Renal cortex interstitium (tissue), 15 donors: ENCODE measurements at places on chromosomes 5 and 9. TPM values are rescaled to one million over a fixed set of nuclear protein-coding genes. Genes with fewer than 3 reads are reported as not detected.

The IFNA4 gene
- not detected for polyA plus RNA-seq

DNA sequence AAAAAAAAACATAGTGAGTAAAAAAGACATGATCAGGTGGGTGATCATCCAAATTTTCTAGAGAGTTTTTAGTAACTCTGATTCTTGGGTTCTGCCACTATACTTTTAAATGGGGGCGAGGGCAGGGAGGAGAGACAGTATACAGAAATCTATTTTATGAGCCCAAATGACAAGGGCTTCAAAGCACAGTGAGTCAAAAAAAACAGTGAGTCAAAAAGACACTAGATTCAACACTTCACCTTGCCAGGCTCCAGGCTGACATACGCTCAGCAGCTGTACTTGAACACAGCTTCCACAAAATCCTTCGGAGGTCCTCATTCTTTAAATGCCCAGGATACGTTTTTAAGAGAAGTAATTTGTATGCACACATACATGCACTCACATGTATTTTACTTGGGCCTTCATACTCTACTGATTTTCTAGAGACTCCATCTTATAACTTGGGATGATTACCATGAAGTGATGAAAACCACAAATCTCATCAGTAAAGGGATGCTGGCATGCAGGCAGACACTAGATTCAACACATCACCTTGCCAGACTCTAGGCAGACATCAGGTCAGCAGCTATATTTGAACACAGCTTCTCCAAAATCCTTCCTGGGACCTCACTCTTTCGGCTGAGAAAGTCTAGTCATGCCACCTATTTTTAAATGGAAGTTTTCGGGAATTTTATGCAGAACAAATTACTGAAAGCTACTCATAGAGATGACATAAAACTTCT lies 28.8 kb downstream of the NR3C1 start:
- no peak for DNase-seq

- no peak for DNase-seq
Measured at GRCh38 chr5:10293907-10294662, 13.6 kb downstream of the CMBL start.

The GRM6 gene
- 0.69 TPM for polyA plus RNA-seq

GRCh38 chr9:137430723-137431415 lies 7.7 kb downstream of the NOXA1 start:
- no peak for DNase-seq

The C9 gene
- 0.23 TPM for polyA plus RNA-seq

The COL23A1 gene
- 7.7 TPM for polyA plus RNA-seq

GRCh38 chr5:168008555-168008954 lies 282.9 kb upstream of the WWC1 start:
- no peak for DNase-seq

The C5orf34 gene
- 5.9 TPM for polyA plus RNA-seq

GRCh38 chr9:366620-367019 lies 152.0 kb downstream of the DOCK8 start:
- DNase-seq: no peak

The PRDM9 gene
- polyA plus RNA-seq: not detected

The GPR151 gene
- polyA plus RNA-seq: not detected

GRCh38 chr9:109538346-109538745 lies 40.2 kb upstream of the PTPN3 start:
- no peak for DNase-seq

DNA sequence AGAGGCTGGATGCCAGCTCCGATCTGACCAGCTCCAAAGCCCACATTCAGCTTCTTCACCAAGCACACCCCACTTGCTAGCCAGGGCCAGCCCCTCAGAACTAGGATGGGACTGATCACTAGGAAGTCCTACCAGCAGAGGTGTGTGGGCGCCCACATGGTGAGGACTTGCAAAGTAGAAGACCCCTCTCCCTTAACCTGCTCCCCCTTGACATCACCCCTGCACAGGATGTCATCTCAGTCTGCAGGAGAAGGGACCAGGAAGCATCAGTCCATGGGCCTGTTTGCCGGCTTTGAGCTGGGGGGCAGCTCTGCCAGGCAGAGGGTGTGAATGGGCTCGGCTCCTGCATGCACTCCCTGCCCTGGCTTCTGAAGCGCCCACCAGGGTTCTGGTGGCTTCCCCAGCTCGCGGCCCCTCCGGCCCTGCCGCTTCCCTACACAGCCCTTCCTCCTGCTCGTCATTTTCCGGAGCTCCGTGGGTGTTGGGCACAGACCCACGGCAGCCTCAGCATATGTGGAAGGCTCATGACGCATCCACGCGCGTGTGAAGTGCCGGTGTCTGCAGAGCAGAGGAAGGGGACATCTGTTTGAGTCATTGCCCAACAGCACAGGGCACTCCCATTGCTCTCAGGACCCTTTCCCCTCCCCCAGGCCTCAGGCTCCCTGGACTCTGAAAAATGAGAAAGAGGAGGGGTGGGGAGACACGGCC lies 3.7 kb upstream of the FAM78A start:
- DNase-seq: no peak

DNA sequence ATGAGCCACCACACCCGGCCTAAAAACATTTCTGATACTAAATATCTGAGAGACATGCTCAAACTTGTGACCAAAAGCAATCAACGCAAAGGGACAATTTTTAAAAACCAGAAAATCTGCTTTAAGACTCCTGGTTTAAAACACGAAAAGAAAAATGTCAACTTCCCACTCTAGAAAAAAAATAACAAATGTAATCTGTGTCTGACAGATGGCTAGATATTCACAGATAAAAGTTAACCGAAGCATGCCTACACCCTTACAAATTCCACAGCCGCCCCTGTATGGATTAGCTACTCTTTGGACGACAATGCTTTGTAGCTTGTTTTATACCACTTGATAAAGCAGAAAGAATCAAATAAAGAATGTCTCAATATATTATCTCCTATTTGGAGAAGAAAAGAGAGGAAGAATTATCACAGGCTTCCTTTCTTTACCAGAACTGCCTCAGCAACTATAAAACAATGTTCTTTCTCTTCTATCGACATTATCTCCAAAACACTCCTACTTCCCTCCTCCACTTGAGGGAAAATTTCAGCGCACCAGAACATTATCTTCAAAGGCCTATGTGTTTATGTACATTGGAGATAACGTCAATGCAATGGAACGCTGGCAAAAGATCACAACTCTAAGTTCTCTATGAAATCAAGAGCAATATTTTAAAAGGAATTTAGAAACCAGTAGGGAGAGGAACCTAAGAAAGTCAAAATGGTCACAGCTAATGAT lies 26.2 kb downstream of the CEMIP2 start:
- no peak for DNase-seq

DNA sequence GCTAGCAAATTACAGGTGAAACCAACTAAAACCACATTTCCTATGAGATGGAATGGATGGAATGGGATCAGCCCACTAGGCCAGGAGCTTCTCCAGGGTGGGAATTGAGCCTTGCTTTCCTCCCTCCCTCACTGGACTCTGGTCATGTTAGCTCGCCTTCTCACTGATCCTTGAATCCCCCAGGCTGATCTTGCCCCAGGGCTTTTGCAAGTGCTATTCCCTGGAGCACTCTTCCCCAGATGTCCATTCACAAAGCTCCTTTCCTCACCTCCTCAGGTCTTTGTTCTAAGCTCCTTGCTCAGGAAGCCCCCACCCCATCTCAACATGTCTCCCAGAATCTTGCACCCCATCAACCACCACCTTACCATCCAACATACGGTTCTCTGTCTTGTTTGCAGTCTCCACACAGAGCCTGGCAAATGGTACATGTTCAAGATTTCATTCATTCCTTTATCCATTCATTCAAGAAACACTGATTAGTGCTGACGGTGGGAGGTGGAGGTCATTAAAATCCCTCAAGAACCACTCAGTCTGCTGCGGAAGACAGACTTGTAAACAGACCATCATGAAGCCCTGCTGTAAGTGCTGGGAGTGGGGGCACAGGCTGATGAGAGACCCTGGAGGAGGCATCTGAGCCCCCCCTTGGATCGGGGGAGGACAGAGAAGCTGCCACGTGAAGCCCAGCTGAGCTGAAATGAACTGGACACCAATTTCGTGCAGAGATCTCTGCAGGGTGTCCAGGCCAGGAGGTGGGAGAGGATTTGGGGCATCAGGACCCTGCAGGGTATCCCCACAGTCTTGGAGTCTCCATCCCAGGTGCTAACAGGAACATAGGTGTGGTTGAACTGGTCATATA lies 141.7 kb downstream of the BARX1 start:
- DNase-seq: no peak

- DNase-seq: no peak
Measured at GRCh38 chr9:22026696-22027095, 17.6 kb upstream of the CDKN2B start.

GRCh38 chr9:135048758-135049444 lies 38.6 kb upstream of the OLFM1 start:
- no peak for DNase-seq

DNA sequence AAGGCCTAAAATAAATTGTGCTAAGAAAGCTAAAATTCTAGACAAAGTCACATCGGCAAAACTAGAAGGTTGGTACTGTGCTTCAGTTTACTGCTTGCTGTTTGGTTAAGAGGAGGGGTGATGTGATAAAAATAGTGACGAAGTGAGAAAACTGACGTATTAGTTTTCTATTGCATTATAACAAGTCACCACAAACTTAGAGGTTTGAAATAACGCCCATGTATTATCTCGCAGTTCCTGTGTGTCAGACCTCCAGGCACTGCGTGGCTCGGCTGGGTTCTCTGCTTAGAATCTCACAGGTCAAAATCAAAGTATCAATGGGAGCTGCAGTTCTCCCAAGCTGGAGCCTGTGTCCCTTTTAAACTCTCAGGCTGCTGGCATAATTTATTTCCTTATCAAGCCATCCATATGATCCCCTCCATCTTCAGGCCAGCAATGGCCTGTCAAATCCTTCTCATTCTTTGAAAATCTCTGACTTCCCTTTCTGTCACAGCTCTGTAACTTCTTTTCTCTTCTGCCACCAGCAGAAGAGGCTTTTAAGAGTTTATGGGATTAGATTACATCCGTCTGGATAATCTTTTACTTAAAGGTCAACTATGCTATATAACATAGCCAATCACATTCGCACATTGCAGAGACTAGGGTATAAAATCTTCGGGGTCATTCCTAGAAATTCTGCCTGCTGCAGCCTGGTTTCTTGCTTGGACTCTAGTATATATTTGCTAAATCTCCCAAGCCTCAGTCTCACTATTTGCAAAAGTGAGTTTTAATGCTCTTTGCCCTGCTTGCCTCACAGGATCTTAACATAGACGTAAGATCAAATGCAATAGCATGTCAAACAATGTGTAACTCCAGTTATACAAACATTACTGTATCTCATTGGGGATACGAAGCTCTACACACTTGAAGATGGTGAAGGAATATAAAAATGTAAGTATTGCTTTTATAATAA lies 104.0 kb upstream of the CDKN2B start:
- DNase-seq: no peak

DNA sequence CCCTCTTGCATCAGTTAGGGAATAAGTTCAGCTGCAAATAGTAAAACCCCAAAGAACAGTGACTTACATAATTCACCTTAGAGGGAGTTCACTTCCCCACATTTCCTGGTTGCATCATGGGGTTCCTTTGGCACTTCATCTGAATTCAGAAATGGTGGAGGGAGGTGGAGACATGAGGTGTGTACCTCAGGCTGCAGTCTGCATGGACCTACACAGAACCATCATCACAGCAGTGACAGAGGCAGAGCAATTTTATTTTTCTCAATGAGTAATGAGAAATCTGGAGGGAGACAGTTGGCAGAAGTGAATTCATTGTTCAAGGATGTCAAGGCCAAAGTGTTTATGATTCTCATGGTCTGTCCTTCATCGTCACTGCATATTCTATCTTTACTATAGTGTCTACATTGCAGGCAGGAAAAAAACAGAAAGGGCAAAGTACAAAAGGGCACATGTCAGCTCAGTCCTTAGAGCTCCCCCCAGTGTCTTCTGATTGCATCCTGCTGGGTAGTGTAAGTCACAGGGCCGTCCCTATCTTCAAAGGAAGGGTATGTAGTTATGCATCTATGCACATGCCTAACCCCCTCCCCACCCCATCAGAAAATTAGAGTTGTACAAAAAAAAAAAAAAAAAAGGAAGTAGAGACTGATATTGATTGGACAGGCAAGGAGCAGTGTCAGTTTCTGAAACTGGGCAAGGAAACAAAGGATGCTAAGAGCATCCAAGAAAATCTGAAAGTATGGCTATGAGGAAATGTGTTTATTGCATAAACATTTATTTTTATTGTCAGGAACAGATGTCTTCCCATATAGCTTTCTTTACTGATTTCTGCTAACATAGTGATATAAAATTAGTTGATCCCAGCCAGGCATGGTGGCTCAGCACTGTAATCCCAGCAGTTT lies 132.7 kb upstream of the APC start:
- no peak for DNase-seq

DNA sequence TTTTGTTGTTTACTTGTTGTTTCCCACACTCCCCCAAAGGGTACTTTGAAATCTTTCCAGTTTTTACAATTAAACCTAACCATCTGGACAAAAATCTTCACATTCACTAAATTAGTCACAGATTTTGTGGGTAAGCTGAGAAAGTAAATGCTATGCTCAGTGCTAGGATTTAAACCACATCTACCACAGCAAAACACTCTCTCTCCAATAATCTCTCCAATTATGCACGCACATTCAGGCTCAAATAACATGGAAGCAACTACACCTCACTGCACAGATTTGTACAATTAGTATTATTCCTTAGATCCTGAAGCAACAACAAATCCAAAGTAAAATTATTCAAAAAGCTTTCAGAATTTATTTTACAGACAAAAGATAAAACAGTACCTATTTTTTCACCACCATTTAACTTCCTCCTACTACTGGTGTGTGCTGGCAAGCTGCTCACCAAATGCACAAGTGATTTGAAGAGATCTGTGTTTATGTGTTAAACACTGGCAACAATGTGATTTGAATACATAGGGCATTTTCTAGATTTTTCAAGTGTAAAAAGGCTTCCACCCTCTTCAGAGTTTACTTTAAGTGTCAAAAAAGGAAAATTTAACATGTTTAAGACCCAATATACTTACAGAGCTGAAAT lies 16.6 kb downstream of the ZNF608 start:
- no peak for DNase-seq

The KIF2A gene
- 68.3 TPM for polyA plus RNA-seq

DNA sequence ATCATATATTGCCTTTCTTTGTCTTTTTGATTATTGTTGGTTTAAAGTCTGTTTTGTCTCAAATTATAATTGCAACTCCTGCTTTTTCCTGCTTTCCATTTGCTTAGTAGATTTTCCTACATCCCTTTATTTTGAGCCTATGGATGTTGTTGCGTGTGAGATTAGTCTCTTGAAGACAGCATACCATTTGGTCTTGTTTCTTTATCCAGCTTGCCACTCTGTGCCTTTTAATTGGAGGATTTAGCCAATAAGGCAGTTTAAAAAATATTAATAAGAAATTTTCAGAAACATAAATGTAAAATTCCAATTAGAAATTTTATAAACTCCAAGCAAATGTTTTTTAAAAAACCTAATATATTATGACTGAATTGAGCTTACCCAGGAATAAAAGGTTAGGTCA lies 24.0 kb downstream of the BTNL8 start:
- DNase-seq: no peak
